ENCODE measurements at places on chromosomes 5 and 9.

DNA sequence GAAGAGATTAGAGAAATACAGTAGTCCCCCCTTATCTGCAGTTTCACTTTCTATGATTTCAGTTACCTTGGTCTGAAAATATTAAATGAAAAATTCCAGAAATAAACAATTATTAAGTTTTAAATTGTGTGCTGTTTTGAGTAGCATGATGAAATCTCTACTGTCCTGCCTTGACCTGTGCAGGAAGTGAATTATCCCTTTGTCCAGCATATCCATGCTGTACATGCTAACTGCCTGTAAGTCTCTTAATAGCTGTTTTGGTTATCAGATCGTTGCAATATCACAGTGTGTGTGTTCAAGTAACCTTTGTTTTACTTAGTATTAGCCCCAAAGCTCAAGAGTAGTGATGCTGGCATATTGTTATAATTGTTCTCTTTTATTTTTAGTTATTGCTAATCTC, 11.2 kb upstream of the JAK2 start:
- no peak for DNase-seq

- DNase-seq: no peak
Measured at GRCh38 chr9:88733651-88734421, 198.9 kb downstream of the NXNL2 start.

DNA sequence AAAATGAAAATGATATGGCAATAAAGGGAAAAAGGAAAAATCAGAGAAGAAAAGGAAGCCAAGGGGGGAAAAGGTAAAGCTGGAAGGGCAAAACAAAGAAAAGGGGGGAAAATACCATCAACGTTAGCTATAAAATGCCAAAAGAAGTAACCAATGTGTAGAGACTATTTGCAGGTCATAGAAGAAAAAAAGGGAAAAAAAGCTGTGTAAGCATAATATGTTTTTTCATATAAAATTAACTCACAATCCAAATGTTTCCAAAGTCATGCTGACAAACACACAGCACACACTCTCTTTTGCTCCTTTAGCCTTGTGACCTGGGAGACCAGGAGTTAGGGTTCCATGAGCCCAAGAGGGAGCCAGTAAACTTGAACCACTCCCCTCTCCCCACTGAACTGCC, 18.2 kb downstream of the FBN2 start:
- DNase-seq: no peak

DNA sequence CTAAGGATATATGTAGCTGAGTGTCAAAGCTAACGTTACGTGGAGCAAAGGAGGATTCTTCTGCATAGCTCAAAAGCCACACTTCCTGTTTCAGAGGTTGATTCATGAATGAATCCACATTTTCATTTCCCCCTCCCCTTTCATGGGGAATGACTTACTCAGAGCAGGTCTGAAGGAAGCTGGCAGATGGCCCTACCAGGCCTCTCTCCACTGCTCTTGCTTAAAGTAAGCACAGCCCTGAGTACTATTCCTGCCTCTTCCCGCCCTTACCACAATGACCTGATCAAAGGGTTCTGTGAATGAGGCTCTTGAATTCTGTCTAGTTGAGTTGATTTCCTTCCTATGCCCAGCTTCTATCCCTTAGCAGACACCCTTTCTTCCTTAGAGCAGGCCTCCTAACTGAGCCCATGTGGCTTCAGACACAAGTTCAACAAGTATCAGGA, 6.3 kb downstream of the IGIP start:
- no peak for DNase-seq

DNA sequence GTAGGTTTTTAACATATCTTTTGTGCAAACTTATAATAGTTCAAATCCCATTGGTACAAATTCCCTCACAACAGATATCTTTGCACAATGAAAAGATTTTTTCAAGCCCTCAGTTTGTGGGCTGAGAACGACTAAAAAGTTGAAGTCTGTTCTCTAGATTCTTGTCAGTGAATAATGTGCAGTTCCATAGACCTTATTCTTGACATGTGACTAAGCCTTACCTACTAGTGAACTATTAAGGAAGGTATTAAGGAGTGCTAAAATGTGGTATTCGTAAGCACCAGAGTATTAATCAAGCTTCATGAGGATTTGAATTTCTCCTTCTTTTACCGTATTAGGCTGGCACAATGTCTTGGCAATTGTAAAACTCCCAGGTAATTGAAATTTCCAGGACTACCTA, 205.6 kb upstream of the DMRTA1 start:
- no peak for DNase-seq

DNA sequence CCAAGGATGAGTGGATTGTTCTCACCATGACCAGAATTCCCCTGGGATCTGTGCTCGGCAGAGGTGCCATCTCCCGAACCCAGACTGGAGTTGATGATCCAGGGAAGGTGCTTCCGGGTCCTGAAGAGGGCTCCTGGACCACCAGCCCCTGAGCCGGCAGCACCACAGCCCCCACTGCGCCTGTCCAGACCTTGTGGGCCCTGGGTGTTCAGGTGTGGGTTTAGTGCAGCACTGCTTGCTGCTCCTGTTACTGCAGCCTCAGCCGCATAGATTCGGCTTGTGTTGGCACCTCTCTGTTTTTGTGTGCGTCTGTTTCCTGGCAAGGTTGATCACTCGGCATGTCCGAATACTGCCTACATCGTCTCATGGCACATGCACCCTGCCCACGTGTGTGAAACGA, 16.3 kb upstream of the NPM1 start:
- DNase-seq: no peak

GRCh38 chr9:17578911-17579793, at the start of gene SH3GL2:
Gene SH3GL2 (plus strand): TSS chr9:17579066.
- DNase-seq: no peak

DNA sequence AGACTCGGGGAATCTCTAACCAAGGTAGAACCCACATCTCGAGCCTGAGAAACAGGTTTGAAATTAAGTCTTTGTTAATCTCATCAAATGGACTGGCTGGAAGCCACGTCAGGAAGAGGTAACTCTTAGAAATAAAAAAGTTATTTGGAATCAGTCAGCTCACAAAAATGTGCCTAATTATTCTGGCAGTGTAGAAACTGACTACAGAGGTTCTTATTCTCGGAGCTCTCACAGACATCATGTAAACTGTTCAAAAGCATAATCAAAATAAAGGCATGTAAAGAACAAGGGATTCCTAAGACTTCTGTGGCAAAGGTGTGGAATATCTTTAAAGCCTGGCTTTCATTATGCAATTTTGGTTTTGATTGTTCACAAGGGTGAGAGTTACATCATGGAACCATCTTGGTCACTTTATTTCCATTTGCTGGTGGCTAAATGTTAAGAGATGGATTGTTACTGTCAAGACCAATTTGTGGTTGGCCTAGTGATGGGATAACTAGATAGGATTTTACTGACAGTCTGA, 85.1 kb downstream of the OTULIN start:
- DNase-seq: no peak

DNA sequence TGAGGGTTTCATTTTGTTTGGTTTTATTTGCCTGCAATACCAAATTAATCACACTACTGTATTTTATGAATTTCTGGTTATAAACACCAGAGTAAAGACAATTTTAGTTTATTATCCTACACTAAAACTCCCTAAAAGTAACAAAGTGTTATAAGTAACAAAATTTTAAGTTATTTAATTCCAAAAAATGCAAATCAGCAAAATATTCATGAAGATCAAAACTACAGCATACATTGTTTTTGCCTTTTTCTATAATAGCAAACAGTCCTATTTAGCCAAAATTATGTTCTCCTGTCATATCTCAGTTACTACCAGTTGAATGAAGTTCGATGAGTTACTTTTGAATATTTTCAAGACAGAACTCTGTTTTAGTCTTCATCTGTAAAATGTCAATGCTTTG, 132.7 kb upstream of the CYLC2 start:
- no peak for DNase-seq

DNA sequence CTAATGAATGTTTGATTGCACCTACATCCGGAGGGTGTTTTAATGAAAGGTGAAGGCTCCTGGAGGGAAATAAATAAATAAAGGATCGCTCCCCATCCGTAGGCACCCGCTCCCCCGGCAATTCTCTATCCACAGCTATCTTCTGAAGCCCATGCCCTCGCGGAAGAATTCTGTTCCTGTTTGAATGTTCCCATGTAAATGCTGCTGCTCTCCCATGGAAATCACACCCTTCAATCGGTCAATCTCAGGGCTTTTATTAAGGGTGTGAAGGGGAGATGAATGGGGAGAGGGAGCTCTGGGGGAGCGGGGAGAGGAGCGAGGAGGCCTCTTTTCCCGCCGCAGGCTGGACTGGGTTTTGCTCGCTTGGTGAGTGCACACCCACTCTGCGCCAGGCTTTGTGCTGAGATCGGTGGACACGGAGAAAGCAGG, 21.1 kb upstream of the ARAP3 start:
- DNase-seq: no peak

DNA sequence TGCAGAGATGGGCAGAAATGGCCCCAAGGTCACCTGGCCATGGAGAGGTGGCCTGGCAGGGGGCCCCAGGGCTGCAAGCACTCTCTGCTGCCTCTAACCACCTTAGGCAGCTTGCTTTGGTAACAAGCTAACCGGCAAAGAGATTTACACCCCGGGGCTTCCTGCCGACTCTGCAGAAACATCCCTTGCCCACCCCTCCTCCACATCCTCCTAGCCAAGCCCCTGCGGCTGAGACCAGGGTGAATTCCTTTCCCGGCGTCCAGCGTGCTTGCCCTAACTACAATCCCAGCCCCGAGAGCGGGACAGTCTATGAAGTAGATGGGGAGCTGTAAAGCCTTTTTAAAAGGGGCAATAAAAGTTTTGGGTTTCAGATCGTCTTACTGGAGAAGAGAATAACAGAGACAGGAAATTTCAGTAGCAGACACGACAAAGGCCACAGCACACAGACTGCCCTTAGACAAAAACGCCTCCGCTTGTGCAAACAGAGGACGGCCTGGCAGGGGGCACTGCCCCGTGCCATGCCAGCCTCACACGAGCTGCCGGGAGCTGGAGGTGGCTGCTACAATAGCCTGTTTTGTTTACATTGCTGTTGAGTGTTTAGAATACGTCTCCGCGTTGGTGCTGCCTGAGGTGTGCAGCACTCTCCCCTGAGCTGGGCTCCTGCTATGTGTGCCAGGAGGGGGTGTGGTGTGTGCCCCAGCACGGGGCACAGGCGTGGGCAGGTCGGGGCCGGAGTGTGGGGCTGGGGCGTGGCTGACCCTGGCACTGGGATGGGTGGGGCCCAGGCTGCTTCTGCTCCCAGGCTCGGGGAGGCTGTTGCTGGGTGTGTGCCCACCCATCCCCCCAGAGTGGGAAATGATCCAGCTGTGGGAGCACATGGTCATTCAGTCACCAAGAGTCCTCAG, 15.3 kb downstream of the MYMK start:
- no peak for DNase-seq

DNA sequence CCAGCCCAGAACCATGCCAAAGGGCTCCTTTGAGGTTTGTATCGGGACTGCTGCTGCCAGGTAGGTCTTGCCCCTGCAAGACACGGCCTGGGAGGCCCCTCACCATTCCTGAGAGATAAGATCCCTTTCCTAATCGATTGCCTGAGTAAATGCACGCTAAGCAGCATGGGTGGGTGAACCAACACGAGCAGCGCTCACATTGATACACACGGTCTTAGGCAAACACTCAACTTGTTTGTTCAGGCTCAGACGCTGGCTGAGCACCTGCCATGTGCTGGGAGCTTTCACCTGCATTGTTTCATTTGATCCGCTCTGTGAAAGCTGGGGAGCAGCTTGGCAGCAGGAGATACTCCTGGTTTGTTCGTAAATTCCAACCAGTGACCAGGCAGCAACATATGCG, 76.9 kb upstream of the NEURL1B start:
- no peak for DNase-seq
